CD4-positive, alpha-beta T cell treated with Interleukin-2 at 100 ng/mL for 4 hours (primary cell): ENCODE measurements at places on chromosomes 3 and 15.

GRCh38 chr3:37198996-37199395 is 24.6 kb upstream of the LRRFIP2 start:
- DNase-seq = no peak

- no peak for DNase-seq
Observed at GRCh38 chr3:17770682-17771081, 28.3 kb upstream of the TBC1D5 start.

DNA sequence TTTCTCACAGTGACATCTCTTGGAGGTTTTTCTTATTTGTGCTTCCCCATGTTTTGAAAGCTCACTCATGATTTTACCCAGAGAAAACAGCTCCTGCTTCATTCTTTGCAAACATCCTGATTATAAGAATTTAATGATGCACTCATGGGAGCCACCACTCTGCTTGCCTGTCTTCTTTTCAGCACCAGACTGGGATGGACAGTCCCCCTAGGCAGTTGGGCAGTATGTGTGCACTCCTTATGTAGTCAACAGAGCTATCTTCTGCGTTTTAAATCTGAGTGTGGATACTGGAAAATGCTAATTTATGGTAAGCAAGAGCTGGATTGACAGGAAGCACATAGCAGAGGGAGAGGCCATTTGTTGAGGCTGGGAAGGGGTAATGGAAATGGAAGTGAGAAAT is 276.1 kb downstream of the AGBL1 start:
- DNase-seq = no peak

- no peak for DNase-seq
Observed at GRCh38 chr3:139716908-139717485, 39.2 kb upstream of the NMNAT3 start.

DNA sequence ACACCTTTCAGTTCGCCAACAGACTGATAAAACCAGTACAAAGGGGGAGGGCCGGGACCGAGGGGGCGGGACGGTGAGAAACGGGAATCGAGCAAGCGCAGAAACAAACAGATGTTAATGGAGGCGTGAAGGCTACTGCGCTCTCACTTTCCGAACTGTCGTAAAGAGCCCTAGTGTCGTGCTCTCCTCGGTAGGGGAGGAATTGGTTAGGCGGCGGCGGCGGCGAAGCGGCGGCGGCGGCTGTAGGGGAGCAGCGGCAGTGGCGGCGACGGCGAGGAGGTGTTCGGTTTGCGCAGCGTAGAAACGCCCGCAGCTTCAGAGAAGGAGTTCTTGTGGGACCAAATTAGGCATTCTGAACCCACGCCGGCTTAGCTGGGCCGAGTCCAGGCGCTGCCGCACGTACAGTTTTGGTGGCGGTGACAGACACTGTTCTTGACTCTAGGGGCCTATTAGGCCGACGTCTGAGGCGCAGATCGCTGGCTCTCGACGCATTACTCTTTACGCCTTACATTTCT is at the start of gene RNF111:
Gene RNF111, plus strand, starts transcription at position 173 of the 515 bp plus-strand sequence. CDS start 43,160 bp downstream, outside the sequence.
- peak; percentile 94 for DNase-seq

DNA sequence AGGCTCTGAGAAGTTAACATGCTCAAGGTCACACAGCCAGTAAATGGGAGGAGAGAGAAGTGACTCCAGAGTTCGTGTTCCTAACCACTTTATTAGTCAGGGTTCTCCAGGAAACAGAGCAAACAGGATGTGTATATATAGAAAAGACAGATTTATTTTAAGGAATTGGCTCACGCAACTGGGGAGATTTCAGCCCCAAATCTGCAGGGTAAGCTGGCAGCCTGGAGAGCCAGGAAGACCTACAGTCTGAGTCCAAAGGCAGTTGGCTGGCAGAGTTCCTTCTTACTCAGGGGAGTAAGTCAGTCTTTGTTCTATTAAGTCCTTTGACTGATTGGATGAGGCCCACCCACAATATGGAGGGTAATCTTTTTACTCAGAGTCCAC is 118.2 kb upstream of the PROK2 start:
- no peak for DNase-seq

DNA sequence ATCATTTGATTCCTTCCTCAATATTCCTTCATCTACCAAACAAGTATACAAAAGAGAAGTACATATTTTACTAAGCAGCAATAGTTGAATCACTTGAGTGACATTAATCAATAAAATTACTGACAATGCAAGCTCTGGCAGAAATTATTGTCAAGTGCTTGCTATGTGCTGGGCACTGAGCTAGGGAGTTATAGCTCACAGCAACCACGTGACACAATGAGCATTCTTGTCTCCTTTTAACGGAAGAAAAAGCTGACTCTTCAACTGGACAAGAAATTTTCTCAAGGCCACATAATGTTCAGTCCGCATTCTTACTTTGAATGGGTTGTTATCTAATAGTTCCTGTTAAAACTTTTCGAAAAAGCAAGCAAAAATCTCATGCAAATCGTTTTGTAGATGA is 500.1 kb downstream of the PYDC2 start:
- no peak for DNase-seq
